ENCODE measurements at places on chromosomes 4 and X. TPM values are rescaled to one million over a fixed set of nuclear protein-coding genes. Genes with fewer than 3 reads are reported as not detected.

CCDC158 gene
- polyA plus RNA-seq = 0.27 TPM

DNA sequence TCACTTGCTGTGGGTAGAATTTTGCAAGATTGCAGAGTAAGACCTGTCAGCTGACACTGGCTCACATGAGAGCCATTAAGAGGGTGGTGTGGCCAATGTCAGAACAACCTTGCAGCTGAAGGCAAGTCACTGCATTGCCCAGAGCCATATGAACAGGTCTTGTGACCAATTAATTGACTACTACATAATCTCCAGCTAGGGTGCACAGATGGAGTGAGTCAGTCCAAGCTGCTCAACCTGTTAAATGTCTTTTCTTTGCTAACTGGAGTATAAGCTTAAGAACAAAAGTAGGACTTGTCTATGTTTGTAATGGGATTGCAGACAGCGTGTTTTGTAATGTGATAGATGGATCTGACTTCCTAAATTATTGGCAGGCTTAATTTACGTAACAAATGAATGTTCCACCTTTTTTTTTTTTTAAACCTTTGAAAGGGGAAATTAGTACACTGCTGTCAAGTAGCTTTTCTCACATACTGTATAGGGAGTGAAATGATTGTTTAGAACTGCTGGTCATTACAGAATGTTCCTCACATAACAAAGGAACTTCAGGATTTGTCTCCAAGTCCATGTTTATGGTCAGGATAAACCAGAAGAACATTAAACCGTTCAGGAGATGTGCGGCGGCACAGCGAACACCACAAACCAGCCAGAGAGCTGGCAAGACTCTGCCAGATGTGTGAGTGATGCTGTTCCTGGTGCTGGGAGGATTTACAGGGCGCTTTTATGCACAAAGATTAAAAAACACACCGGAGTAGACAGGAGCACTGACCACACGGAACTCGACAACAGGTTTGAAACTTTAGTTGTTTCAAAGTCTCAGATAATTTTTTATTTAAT, 37.0 kb downstream of the FNIP2 start:
- DNase-seq = no peak

DNA sequence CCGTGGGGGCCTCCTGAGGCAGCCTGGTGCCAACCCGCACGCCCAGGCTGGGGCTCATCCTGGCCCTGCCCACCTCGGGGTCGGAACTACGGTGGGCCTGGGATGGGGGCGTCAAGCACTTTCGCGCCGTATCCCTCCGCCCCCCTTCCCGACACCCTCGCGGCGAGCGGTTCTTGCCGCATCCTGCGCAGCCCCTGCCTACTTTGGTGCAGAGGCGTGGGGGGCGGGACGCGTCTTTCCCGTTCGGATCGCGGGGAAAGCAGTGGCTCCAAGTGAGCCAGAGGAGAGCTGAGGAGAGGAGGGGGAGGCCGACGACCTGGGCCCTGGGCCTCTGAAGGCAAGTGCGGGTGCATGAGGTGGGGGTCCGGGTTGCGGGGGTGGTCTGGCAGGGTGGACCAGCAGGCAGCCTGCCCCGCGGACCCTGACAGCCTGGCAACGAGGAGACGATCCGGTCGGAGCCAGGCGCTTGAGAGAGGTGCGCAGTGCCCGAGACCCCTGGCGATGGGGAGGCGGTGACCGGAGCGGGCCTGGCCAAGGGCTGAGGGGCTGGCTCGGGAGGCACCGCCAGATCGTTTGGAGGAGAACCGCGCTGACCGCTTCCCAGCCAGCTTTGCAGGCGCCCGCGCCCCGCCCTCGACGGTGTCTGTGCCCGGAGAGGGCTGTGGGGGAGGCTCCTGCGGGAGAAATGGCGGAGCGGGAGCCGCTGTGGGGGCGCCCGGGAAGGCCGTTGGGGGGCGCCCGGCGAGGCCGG, at the start of gene GPRASP2:
GPRASP2 (plus strand) TSS at position 233 of the 751 bp plus-strand sequence. CDS start 2,422 bp downstream, outside the sequence.
- no peak for DNase-seq

GRCh38 chrX:57596516-57596915, 4.7 kb downstream of the ZXDB start:
- no peak for DNase-seq

GRCh38 chr4:85979276-85979675, 380.6 kb downstream of the MAPK10 start:
- no peak for DNase-seq

- DNase-seq = no peak
Observed at GRCh38 chrX:100358766-100359165, 51.3 kb downstream of the PCDH19 start.

DNA sequence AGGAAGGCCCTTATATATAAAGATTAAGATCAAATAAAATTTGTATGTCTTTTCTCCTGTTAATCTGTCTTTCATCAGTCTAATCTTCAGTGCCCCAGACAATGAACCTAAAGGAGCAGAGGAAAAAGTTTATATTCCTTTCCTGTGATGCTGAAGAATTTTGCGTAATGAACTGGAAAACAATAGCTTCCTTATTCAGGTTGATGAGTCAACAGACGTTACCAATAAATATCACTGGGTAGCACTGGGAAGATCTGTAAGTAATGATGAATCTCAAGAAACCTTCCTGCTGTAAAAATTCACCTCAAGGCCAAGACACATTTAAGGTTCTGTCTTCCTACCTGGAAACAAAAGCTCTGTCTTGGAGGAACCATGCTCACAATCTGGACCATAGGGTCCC, 25.5 kb downstream of the CDKN2AIP start:
- no peak for DNase-seq

GJB1 gene
- 54.0 TPM for polyA plus RNA-seq

MAGEB6 gene
- not detected for polyA plus RNA-seq

FAM9B gene
- polyA plus RNA-seq = not detected

DNA sequence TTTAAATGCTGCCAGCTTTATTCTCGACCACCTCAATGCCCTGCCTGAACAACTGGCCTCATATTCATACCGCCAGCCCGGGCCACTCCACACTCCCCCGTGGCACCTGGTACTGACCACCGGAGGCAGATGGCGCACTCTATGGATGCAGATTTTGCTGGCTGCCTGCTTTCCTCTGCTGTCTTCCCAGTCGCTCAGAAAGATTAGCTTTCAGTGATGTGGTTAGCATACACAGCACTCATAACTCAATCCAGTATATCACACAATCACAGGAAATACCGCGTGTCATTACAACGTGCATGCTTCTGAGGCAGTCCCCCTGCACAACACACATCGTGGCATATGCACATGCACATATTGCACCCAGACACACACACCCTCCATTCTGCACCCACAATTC, 147.2 kb upstream of the BCOR start:
- DNase-seq = no peak

- no peak for DNase-seq
Observed at GRCh38 chrX:124820738-124821137, 474.4 kb downstream of the SH2D1A start.

FGFBP2 gene
- 0.13 TPM for polyA plus RNA-seq

DNA sequence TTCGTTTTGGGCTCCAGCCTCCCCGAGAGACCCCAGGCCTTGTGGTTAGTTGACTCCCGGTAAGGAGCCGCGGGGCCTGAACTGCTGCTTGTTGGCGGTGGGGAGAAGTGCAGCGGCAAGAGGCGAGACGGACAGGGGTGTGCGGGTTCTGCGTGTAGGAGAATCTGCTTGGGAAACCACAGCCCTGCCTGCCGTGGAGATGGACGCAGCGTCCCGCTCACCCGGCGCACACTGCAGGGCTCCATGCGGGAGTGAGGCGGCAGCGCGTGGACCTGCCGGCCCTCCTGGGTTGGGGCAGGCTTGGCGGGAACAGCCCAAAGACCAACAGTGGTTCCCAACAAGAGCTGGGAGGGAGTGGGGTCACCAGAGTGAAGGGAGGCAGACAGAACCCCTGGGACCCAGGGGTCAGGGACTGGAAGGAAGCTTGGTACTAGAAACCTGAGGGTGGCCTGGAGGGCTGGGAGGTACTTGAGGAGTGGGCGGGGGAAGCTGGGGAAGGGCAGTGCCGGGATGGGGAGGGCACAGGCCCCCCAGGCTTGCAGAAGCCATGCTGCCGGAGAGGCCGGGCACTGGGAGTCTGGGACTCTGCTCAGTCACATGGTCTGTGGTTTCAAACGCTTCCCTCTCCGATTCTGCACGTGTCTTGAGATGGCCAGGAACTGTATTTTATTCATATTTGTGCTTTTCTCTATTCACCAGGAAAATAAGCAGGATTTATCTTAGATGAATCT, 70.8 kb downstream of the RGS12 start:
- DNase-seq = no peak

- DNase-seq = no peak
Observed at GRCh38 chrX:153973127-153974002, 811 bp downstream of the TMEM187 start.

GRCh38 chrX:18640686-18641085, 31.2 kb downstream of the RS1 start:
- DNase-seq = no peak

GRCh38 chr4:39169426-39169825, 12.9 kb upstream of the WDR19 start:
- DNase-seq = no peak

DNA sequence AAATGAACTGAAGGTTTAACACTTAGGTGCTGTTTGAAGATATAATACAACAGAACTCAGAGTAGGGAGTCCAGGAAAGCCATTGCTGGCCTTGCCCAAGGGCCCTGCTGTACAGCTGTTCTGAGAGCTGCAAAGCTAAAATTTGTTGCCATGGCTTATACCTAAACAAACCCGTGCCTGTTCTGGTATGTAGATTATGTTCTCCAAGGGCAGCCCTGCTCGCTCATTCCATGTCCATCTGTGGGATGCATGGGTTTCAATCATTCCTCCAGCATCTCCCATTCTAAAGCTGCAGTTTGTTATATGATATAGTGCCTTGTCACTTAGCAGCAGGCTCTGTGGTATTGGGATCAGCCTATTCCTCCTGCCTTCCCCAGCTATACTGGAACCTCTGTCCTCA, 80.8 kb upstream of the BMPR1B start:
- no peak for DNase-seq

GRCh38 chr4:65825116-65825753, 154.9 kb upstream of the EPHA5 start:
- DNase-seq = no peak

- no peak for DNase-seq
Observed at GRCh38 chr4:32440391-32440790, 1720.2 kb downstream of the PCDH7 start.

DNA sequence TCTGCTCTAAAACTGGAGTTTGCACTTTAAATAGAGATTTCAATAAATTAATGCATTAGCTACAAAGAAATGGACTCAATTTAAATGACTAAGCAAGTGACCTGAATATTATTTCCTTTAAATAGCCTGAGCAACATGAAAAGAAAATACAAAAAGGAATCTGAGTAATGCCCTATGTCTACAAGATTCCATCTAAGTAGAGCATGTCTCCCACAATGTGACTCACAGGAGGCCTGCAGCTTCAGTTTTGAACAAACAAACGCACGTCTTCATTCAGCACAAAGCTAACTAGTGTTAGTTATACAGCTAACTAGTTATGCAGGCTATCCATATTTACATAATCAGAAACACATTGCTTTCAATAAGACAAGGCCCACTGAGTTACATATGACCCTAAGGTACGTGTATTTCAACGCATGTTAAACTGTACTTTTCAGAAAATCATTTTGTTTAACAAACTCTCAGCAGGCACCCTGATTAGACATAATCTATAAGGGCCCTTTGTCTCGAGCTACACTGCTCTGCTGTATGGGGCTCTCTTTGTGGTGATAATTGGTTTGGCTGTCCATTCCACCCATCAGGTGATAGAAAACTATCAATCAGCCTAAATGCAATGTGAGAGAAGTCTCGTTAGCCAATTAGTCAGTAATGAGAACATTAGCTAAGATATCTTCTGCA, 116.5 kb downstream of the MAML3 start:
- DNase-seq = no peak

LANCL3 gene
- polyA plus RNA-seq = 0.16 TPM

TADA2B gene
- polyA plus RNA-seq = 20.6 TPM

DNA sequence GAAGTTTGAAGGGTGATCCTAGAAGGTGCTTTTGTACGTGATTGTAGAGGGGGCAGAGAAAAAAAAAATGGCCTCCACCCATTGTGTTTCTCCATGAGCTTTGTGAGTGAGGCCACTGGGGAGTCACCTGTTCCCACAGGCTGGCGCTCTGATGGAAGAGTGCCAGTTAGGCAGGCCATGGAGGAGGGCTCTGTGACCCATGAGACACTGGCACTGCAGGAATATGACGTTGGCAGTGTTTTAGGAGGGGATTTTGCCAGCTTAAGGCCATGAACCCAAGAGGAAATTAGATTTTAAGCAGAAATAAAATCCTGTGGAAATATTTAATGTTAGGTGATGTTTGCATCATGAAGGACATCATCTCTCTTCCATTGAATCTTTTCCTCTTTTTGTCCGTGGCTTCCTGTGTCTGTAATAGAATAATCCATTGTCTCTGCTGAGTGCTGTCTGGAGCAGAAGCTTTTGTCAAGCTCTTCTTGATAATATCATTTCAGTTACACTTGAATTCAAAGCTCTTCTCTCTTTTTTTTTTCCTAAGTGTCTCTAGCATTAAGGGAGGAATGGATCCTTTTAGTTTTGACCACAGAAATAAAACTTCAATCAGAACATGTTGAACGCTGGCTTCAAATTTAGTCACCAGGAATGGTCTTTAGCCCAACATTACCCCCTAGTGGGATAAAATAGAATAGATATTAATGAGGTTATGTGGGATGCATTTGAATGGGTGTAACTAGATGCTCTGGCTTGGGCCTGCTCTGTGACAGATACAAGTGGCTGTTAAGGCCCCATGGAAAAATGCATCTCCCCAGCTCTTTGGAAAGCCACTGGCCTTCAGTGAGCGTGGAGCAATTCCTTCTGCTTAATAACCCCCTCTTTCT, 41.0 kb upstream of the UCP1 start:
- peak; percentile 54 for DNase-seq

- DNase-seq = no peak
Observed at GRCh38 chr4:97475621-97476020, 667.7 kb downstream of the STPG2 start.

GRCh38 chr4:101355767-101356702, 8.7 kb upstream of the PPP3CA start:
- no peak for DNase-seq

- no peak for DNase-seq
Observed at GRCh38 chrX:68829582-68830418, 979 bp downstream of the EFNB1 start.

- DNase-seq = no peak
Observed at GRCh38 chr4:152537881-152538280, 2.0 kb upstream of the FBXW7 start.

- no peak for DNase-seq
Observed at GRCh38 chr4:110472583-110473329, 3.2 kb upstream of the ENPEP start.

DNA sequence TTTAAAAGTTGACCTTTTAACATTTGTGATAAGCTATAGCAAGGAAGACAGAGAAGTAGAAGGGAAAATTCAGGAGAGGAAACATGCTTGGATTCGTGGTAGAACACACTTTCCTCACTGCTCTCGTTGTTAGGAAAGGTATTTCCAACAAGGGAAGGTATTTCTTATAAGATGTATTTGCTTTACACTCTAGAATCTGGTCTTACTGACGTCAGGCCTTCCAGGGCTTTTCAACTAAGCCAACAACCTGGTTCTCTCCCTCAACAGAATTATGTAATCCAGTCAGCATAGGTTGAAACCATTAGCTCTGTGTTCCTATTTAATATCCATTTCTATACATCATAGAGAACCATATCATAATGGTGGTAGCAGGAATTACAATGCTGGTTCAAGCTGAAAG, 241.9 kb downstream of the SLC39A8 start:
- DNase-seq = no peak

SHOX gene
- not detected for polyA plus RNA-seq

KIAA1210 gene
- polyA plus RNA-seq = 2.6 TPM
